ENCODE measurements at places on chromosomes 16 and 17.

- no peak for DNase-seq
Observed at GRCh38 chr17:19330271-19330670, 32.3 kb downstream of the B9D1 start.

- no peak for DNase-seq
Observed at GRCh38 chr17:10648956-10649355, 8.2 kb downstream of the MYH3 start.

DNA sequence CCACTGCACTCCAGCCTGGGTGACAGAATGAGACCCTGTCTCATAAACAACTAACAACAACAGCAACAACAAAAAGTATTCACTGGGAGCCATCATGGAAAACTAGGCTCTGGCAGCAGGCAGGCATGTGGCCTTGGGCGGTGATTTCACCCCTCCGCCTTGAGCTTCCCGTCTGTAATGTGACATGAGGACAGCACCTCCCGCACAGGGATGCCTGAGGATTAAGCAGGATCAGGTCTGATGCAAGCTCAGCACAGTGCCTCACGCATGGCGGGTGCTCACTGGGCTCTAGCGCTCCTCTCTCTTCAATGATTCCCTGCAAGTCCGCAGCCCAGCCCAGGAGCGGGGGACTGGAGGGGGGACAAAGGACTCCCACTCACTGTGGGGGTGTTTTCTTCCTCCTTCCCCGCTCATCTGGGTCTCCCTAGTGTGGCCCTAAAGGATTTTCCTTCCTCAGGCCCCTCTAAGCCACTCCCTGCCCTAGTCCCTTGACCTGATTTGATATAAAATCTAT, 2.8 kb downstream of the PLCD3 start:
- no peak for DNase-seq

DNA sequence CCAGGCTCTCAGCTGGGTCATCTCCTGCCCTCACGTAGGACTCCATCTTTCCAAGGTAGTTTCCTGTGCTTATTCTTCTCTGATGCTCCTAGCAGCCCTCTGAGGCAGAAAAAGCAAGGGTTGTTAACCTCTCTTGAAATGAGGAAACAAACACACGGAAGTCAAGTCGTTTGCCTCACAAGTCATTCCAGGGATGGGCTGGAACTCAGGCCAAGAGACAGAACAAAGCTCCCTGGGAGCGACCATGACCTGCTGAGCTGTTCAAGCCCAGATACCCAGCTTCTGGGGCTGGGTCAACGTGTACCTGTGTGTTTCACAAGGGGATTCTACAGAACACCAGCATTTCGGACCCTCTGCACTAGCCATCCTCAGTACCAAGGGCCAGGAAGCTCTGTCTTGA, 28.1 kb downstream of the SRL start:
- DNase-seq: no peak

GRCh38 chr16:83117810-83118209, 491.0 kb downstream of the CDH13 start:
- no peak for DNase-seq

DNA sequence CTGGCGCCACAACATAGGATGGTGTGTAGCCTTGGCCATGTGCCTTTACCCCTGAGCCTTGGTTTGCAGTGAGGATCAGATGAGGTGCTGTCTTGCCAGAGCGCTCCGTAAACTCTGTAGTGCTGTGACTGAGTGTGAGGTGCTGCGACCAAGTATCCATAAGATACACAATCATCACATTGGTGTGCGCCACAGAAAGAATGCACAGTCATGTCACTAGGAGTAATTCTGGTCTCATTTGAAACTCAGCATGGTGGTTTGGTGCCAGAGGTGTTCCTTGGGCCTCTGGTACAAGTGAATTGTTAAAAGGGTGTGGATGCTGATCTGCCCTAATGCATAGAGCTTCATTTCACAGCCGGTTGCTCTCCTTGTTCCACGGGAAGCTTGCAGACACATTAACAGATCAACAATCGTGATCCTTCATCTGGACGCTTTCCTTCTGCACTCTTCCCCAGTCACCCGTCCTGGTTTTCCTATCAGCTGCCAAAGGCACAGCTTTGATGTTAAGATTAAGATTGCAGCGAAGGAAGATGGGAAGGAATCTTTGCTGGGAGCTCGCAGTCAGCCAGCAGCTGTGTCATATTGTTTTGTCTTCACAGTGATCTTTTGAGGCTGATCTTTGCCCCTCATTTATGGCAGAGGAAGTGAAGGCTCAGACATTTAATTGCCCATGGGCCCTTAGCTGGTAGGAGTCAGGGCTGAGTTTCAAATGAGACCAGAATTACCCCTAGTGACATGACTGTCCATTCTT, 79.1 kb downstream of the KSR1 start:
- DNase-seq: no peak

DNA sequence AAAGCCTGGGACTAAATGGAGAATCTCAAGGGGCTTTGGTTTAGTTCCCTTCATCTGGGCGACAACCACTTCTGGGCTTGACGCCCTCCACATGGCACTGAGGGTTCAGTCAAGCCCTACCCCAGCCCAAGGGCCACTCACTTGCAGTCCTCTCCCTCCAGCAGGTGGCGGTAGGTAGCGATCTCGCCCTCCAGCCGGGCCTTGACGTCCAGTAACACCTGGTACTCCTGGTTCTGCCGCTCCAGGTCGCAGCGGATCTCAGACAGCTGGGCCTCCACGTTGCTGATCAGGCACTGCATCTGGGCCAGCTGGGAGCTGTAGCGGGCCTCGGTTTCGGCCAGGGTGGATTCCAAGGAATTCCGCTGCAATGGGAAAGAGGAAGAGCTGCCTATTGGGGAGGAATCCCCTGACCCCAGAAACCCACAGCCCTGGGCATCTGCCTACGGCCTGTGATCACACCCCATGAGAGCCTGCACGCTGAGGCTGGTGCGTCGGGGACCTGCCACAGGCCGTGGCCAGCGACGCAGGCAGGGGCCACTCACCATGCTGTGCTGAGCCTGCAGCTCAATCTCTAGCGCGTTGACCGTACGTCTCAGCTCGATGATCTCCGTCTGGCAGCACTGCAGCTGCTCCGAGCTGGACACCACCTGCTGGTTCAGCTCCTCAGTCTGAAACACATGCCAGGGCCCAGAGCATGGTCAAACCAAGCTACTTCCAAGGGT, 2.7 kb downstream of the KRT36 start:
- DNase-seq: no peak

DNA sequence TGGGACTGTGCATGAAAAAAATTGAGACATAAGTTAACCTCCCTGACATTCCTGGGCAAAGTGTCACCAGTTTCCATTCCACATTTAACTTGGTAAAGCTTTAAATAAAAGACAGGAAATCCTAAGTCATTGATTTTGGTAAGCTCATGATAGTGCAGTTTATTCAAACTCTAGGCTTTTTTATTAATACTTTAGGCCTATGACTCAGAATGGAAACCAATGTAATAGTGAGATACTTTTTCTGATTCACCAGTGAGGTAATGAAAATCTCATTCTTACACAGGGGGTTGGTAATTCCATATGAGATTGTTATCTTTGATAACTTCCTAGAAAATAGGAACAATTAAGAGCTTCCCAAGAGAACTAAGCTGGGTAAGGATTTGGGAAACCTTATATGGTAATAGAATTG, 91.1 kb downstream of the NLK start:
- DNase-seq: peak; percentile 8

- DNase-seq: no peak
Observed at GRCh38 chr17:17141860-17142552, 64.1 kb downstream of the PLD6 start.

- DNase-seq: peak; percentile 87
Observed at GRCh38 chr16:85767531-85767930, 16.6 kb upstream of the C16orf74 start.

GRCh38 chr17:81928544-81929252, 1.2 kb upstream of the MAFG start:
- peak; percentile 43 for DNase-seq

GRCh38 chr16:23950898-23951297, 115.1 kb downstream of the PRKCB start:
- DNase-seq: peak; percentile 33

DNA sequence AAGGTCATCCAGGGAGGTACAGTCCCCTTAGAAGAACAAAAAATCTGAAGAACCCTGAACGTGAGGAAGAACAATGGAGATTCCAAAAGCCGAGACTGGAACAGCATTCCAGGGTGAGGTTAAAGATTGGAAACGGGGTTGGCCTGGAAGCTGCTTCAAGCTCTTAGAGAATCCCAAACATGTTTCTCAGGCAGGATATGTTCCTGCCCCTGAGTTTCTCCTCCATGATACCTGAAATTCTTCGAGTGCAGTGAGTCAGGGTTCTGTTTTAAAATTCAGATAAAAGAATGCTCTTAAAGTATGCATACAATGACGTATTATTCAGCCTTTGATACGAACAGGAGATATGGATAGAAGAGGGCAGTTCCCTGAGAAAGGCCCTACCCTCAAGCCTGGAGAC, 293.1 kb downstream of the HS3ST3B1 start:
- no peak for DNase-seq

- no peak for DNase-seq
Observed at GRCh38 chr16:11370084-11370931, 25.0 kb downstream of the RMI2 start.

DNA sequence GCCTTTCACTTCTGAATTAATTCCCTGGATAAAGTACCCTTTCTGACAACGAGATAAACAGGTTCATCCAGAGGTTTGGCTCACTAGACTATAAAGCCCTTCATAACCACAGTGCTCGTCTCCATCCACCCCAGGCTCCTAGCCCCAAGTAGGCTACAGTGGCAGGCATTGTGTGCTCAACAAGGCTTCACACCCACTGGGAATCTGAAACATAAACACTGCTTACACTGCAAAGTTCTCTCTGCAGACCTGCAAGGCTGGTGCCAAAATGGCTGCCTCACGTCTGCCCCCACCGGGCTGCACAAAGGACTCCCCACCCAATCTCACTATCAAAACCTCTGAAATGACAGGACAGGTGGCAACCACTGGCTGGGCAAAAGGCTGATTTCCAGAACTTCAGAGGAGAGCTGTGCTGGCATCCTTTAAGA, 5.1 kb upstream of the HLF start:
- no peak for DNase-seq

DNA sequence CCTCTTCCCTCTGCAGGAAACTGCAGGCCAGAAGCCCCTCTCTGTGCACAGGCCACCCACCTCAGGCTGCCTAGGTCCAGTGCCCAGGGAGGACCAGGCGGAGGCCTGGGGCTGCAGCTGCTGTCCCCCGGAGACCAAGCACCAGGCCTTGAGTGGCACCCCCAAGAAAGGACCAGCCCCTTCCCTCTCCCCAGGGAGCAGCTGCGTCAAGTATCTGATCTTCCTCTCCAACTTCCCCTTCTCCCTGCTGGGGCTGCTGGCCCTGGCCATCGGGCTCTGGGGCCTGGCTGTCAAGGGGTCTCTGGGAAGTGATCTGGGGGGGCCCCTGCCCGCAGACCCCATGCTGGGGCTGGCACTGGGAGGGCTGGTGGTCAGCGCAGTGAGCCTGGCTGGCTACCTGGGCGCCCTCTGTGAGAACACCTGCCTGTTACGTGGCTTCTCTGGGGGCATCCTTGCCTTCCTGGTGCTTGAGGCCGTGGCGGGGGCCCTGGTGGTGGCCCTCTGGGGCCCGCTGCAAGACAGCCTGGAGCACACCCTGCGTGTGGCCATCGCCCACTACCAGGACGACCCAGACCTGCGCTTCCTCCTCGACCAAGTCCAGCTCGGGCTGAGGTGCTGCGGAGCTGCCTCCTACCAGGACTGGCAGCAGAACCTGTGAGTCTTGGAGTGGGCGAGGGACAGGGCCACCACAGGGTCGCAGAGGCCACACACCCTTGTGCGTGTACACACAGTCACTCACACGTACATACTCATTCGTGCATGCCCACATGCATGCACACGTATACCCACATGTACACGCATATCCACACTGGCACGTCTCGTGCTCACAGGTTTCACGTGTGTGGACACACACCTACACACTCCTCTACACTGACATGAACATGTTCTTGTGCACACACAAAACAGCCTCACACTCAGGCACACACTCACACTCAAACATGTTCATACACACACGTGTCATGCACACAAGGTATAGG, 8.3 kb downstream of the TSPAN10 start:
- no peak for DNase-seq

GRCh38 chr16:1089822-1090619, 6.0 kb downstream of the C1QTNF8 start:
- DNase-seq: peak; percentile 27

GRCh38 chr16:63976345-63976744, 1145.5 kb downstream of the CDH11 start:
- no peak for DNase-seq

- no peak for DNase-seq
Observed at GRCh38 chr17:36505171-36505570, 18.7 kb downstream of the ZNHIT3 start.

DNA sequence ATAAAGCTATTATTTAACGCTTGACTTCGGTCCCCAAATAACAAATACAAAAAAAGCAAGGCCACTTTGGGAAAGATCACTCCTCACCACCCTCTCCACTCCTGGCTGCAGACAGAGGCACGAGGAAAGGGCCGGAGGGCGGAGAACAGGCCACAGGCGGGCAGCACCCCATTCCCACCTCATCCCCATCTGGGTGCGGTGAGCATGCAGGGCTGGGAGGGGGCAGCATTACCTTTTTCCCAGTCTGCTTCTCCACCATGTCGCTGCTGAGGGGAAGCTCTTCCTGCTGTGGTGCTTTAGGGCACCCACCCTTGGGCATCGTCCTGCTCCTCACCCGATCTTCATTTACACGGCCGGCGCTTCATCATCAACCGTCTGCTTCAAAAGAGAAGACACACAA, 99.2 kb downstream of the ZNF778 start:
- no peak for DNase-seq

DNA sequence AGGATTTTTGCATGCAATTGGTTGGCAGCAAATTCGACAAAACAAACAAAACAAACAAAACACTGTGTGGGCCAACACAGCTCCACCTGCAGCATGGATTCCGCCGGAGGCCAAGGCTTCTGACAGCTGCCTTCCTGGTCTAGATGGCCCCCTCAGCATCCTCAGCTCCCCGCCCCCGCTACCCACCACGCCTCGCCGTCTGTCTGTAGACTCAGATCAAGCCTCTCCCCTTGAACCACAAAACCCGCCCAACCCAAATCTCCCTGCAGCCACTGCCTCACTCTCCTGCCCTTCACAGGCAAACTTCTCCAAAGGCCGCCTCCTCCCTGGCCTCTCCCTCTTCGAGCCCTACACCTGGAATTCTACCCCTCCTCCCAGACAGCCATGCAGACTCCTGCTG, 57.9 kb downstream of the RTN4RL1 start:
- DNase-seq: no peak

- DNase-seq: no peak
Observed at GRCh38 chr16:81774348-81774747, 4.7 kb upstream of the PLCG2 start.

- DNase-seq: no peak
Observed at GRCh38 chr17:65514541-65514940, 46.9 kb downstream of the AXIN2 start.

DNA sequence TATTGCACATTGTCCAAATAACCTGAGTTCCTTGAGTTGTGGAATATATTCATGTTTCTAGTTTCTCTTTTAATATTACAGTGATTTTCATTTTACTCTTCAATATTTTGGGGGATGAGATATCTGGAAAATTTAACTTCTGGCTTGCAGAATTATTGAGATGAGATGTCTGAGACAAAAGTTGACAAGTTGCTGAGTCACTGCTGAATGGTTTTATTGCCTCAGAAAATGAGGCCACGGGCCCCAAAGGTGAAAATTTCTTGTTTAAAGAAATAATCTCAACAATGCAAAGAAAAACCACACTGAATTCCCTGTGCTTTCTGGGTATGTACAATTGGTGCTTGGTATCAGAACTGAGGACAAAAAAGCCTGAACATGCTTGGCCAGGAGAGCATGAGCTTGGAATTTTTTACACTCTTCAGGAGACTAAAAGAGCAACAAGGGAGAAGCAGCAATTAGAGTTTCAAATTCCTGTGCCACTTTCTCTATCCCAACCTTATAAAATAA, 129.2 kb upstream of the TOM1L1 start:
- no peak for DNase-seq

- no peak for DNase-seq
Observed at GRCh38 chr17:4850246-4850645, 17.1 kb downstream of the MINK1 start.
